ENCODE measurements at places on chromosomes 1 and 21.

GRCh38 chr1:175132436-175132835 is 60.1 kb downstream of the KIAA0040 start:
- DNase-seq = no peak

DNA sequence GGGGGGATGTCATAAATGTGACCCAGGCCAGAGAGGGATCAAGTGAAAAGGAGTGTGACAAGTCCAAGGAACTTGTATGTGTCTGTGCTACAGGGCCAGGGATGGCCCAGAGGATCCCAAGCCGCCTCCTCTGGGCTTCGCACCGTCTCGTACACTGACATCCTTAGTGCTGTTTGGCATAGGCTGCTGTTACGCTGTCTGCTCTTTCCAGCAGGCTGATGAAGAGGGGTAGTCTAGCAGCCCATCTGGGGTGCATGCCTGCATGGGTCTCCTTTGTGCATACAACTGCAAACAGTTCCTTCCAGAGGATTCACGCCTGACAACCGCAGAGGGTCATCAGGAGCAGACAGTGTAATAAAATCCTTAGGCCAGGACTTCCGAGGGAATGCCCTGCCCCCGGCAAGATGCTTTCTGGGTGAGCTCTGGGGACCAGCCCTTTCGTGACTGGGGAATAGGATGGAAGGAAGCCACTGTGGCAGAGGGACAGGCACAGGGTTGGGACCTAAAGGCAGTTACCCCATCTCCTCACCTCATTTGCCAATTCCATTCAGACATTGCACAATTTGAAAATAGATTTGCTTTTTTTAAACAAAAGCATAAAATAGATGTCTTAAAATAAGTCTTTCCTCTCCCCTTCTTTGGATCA is 6.3 kb upstream of the GOLT1A start:
- DNase-seq = no peak

- DNase-seq = no peak
These were observed 14.8 kb downstream of the FMOD start for GRCh38 chr1:203336097-203336496.

DNA sequence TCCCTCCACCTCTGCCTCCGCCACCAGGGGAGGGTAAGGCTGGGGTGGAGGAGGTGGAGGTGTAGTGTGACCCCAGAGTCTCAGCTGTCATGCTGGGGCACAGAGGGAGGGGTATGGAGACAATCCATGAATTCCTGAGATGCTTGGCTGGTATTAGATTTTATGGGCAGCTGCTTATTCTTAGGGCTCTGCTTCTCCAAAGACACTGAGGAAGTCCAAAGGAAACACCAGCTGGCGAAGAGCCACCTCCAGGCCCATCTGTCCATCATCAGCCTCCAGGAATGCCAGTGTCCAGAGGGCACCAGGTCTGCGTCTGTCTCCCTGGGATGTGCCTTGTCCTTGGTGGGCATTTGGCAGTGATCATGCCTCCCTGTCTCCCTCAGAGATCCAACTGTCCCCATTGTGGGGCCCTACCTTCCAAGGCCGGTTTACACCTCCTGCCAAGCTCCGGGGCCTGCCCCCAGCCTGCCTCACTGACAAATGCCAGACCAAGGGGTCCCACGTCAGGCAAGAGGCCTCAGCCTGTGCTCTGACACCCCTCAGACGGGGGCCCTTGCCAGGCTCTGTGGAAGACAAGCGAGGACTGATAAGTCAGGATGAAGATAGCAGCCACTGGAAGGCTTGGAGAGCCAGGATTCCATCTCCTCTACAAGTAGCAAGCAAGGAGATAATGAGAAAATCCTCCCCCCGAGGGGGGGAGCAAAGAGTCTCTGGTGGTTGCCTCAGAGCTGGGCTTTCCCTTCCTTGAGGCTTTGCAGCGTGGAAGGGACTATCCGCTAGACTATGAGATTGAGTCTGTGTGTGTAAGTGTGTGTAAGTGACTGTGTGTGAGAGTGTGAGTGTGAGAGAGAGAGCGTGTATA is 1.6 kb downstream of the TNNI1 start:
- no peak for DNase-seq

DNA sequence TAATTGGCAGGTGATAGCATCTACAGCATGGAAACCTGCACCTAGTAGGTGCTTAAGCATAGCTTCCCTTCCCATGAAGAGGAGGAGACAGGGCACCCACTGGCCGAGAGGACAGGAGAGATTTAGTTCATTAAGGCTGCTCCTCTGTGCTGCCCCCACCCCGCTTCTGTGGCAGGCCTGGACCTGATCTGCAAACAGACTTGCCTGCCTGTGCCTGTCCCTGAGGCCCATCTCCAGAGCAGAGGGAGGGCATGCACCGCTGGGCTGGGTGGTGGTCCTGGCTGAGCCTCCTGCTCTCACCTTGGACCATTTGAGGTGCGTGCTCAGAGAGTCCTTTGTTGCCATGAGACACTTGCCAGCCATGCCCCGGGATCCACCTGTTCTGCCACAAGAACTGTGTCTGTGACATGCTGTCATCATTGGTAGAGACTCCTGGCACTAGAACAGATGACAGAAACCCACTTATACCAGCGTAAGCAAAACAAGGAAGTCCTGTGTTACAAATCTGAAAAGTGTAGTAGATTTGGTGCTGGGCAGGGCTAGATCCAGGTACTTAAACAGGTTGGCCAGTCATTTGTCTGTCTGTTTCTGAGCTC is 55.6 kb downstream of the PTPRF start:
- no peak for DNase-seq

DNA sequence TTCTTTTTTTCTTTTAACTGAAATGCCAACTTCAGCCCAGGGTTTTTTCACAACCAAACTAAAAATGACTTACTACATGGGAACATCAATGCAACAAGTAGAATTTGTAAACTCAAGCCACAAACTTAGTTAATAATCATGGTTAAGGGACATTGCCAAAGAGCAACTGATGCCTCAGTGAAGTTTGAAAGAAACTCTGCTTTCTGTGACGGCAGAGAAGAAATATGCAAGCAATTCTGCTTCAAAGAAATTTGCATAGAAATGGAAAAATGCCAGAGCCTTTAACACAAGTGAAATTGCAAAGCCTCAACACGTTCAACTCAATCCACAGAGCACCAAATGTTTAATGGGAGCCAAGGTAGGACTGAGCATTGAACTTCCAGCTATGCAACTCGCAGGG is 5.0 kb upstream of the CHD5 start:
- no peak for DNase-seq

DNA sequence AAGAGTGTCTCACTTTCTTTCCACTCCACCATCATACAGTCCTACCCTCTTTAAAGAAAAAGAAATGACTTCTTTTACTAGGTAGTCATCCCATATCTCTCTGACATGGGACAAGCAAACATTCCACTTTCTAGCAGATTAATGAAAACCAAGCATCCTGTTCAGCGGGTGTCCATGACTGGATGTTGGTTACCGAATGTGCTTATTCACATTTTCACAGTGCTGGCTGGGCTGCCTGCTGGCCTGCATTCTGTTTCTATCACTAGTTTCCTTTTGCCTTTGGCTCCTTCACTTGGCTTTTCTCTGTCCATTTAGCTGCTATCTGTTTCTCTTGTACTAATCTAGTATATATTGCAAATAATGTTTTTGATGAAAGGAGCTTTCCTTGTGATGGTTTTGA is 598.4 kb downstream of the RWDD3 start:
- DNase-seq = no peak

DNA sequence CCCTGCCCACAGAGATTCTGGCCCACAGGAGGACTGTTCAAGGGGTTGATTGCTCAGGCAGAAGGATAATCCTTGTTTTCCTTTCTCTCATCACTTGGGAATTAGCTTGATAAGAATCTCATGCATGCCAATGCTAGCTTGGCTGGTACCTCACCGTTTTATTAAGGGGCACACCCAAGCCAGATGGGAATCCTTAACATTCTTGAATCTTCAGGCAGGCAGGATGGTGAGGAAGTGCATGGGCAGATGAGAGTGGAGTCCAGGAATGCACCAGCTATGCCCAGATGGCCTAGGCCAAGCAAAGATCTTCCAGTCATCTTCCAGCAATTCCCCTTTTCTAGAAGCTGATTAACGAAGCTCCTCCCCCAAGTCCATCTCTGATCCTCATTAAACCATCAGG is 4.1 kb upstream of the LCE7A start:
- no peak for DNase-seq

DNA sequence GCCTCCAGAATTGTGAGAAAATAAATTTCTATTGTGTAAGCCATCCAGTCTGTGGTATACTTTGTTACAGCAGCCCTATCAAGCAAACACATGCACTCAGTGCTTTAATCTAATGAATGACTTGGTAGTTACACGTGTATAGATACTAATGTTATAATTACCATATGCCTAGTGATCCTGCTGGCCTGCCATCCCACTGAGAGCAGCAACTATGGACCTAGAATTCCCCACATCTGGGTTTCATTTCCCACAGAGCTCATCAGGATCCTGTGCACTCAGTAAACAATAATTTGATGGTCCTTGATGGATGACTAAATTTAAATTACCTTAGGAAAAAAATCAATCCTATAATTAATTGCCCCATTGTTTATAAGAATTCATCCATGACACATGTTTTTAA is 86.5 kb upstream of the RGS1 start:
- DNase-seq = no peak

DNA sequence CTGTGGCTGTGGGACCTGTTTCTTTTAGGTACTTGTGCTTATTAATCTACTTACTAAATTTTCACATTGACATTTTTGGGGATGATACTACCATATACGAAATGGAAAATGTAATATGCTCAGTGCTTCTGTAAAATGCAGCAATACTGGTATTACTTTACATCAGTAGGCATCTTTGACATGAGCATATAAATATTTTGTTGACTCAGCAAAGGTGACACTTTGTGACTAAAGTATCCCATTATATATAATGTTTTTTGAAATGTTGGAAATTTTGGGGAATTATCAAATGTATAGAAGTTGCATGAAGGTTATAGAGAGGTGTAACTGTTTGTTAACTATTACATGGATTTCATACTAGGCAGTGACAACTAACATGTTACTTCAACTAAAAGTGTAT is 2.3 kb upstream of the FAM177B start:
- no peak for DNase-seq

DNA sequence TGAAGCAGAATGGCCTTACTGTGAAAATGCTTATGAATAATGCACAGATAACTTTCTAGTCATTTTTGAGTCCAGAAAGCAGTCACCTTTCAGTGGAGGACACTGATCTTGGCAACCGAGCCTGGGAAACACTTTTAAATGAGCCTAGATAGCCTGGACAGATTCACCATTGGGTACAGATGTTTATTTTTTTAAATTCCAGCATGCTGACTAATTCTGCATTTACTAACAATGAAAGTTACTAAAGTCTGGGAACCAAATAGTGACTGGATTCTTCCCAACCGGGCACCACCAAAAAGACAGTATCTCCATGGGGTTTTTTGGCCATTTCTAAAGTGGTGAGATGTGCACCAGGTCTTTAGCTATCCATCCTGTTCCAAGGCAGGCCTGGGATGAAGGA is 3.3 kb upstream of the FMOD start:
- no peak for DNase-seq

DNA sequence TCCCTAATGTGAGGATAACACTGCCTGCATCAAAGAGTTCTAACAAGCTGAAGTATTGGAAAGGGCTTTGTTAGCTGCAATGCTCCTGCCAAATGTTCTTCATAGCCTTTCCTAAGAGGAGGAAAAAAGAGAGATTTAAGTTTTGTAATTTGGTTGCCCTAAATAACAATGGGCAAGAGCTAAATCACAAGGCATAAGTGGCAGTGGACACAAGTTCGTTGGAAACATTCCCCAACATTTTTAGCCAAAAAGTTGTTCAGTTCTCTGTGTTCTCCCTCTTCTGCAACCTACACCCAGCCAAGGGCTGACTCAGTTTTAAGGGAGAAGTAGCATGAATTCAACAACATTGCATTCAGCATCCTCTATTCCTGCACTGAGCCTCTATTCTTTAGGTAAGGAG is 2.6 kb upstream of the UQCRHL start:
- DNase-seq = no peak

GRCh38 chr1:53545663-53546408 is 86.6 kb downstream of the DMRTB1 start:
- no peak for DNase-seq

GRCh38 chr1:213585402-213585801 is 402.4 kb upstream of the PROX1 start:
- DNase-seq = no peak

Data from activated T-helper 9 cell treated with anti-CD3 and anti-CD28 coated beads, Interleukin-2, amount 50 U/mL, for 16 hours (primary cell).